ENCODE measurements at places on chromosomes 1 and 21.

DNA sequence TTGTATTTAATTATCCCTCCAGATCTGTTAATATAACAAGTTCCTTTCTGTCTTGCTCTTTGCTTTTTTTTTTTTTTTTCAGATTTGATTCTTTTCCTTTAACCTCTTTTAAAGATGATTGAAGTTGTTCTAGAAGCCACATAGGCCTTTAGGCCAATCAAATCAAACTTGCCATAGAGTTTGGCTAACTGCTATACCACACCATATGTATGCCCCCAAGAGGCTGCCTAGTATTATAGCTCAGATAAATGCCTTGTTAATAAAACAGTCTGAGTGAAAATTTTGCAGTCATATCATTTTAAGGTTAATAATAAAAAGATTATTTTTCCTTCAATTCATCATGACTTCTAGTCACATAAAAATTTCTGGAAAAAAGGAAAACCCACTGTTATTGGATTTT is 696.0 kb upstream of the CHRM3 start:
- DNase-seq, result peak; percentile 80

GRCh38 chr1:164728719-164729118 is 169.7 kb downstream of the PBX1 start:
- DNase-seq, result peak; percentile 73

DNA sequence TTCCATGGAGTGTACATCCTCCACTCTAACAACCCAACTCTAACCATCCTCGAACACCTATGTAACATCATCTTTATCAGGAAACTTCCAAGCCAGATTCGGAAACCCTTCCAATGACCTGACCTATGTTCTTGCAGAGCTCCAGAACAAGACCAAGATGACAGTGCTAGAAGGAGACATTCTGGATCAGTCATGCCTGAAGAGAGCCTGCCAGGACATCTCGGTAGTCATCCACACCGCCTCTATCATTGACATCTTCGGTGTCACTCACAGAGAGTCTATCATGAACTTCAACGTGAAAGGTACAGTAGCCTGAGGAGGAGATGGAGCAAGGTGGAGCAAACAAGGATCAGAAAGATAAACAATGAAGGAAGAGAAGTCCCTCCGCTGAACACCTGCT is 36.1 kb upstream of the HSD3B1 start:
- DNase-seq, result no peak

GRCh38 chr1:30868833-30869435 is 39.6 kb downstream of the SDC3 start:
- no peak for DNase-seq

DNA sequence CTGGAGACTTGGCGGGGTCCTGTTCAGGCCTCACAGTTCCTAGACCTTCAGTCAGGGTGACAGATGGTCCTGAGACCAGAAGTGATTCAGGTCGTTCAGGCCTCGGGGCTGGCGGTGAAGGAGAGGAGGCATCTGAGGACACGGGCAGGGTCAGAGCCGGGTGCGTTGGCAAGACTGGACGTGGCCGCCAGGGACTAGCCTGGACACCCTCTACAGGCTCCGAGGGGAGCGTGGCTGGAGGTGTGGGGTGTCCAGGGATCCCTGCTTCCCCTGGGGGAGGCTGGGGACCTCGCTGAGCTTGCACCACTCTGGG is 64.0 kb upstream of the TARDBP start:
- no peak for DNase-seq

GRCh38 chr1:157269656-157270375 is 131.6 kb upstream of the ETV3 start:
- no peak for DNase-seq

DNA sequence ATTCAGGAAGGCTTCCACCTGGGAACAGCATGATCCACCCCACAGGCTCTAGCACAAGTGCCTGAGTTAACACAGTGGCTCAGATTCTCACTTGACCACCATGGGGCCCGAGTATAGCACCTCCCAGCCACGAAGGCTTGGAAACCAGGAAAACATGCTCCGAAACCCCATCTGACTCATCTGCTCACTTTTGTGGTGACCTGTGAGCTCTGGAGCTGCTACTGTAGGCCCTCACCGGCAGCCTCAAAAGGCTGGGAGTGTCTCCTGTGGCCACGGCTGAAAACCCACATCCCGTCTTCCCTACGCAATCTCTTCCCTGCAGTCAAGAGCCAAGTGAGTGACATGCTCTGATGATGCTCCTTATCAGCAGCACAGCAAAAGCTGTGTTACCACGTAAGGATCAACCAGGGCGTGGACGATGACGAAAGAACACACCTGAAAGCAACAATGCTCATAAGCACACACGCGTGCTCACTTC is 81.4 kb downstream of the TGFBR3 start:
- DNase-seq, result peak; percentile 78

- peak; percentile 3 for DNase-seq
These were observed 56.2 kb downstream of the STUM start for GRCh38 chr1:226604560-226605317.

- DNase-seq, result no peak
These were observed 7.2 kb downstream of the SNX7 start for GRCh38 chr1:98668733-98669132.

DNA sequence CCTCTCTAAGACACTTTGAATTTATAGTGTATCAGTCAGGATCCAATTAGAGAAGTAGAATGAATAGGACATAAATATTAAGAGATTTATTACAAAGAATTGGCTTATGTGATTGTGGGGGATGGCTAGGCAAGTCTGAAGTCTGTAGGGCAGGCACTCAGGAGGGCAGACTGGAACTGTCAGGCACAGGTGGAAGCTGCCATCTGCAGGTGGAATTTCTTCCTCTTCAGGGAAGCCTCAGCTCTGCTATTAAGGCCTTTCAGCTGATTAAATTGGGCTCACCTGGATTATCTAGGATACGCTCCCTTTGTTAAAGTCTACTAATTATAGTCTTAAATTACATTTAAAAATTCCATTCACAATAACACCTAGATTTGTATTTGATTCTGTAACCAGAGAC is 92.0 kb upstream of the HAO2 start:
- peak; percentile 31 for DNase-seq

GRCh38 chr1:111577814-111578213 is 41.8 kb upstream of the RAP1A start:
- no peak for DNase-seq

GRCh38 chr1:26155370-26156284 is 3.3 kb upstream of the FAM110D start:
- no peak for DNase-seq

DNA sequence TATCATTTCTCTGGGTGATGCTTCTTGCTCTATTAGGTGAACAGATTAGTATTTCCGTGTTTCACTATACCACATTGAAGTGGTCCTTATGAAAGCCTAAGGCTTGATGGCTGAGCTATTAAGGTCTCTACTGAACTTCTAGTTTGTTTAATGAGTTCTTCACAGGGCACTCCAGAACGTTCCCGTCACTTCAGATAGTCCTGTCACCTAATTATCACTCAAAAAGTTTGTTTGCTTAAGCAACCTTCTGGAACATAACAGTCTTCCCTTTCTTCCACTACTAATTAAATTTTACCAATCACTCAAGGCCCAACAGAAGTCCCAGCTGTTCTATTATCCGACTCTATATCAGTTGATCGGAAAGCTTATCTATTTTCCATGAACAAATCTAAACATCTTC is 104.6 kb upstream of the ZC3H11B start:
- no peak for DNase-seq

DNA sequence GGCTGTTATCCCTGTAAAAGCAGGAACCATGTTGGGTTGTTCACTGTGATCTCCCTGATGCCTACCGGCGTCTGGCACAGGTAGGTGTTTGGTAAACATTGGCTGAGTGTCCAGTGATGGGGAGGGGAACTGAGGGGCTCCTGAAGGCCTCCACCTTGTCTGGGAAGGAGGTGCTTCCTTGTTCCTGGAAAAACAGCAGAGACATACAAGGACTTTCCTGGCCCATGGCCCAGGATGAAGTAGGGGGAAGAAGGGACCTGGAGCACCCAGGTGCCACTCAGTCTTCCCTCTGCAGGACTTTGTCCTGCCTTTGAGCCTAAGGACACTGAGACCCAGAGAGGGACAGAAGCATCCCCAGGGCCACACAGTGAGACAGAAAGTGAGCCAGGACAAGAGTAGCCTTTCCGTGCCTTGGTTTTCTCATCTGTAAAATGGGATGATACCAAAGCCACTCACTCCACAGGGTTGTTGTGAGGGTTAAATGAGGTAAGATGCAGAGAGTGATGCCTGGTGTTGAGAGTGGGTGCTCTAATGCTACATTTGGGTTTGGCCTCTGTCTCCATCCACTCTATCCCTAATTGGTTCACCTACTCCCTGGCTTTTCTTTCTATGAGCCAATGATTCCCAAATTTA is 6.1 kb upstream of the HEYL start:
- no peak for DNase-seq

DNA sequence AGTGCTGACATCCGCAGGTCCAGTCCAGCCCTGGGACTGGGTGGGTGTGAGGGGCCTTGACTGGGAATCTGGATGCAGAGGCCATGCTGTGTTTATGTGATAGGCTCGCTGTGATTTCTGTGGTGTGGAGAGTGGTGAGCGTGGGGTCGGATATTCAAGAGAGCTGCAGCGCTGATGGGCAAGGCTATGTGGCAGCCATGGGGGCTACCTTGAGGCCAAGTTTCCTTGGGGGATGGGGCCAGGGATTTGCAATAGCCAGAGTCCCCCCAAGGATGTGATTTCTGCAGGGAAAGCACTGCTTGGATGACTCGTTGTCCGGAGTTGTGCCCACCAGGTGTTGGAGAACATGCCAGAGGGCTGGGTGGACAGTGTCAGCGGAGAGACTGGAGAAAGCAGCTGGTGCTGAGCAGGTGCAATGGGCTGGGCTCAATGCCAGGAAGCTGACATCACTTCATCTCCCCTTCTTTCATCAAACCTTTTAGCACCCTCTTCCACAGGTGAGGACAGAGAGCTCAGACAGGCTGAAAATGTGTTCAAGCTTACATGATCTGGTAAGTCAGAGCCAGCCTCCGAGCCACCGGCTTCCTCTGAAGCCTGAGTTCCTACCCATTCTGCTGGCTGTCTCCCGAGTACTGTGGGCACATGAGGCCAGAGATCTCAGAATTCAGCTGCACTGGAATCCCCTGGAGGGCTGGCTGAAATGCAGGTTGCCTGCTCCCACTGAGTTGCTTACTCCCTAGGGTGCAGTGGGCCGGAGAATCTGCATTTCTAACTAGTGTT is 132.9 kb downstream of the RHOU start:
- no peak for DNase-seq

DNA sequence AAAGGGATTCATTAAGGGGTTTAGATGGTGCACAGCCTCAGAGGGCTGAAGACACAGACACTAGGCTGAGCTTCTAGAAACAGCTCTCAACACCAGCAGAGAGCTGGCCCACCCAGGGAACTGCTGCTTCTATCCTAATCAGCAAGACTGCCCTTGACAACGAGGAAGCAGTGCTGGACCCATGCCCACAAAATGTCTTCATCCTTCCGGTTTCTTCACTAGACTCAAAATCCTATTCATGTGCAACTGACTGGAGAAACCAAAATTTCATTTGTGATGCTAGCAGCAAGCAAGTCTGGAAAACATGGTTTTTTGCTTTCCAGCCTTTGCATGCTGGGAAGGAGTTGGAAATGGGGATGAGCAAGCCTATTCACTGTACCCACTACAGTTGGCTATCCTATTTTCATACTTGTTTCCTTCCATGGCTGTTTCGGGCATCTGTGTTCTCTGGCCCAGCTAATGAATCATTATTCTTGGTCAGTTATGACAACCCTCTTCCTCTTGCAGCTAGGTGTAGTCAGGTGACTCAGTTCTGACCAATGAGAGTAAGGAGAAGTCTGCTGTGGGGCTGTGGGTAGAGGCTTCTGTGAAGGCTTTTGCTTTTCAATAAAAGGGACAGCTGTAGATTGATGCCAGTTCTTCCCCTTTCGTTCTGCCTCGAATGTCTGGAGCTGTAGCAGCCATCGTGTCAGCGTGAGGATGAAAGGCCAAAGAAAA is 14.6 kb upstream of the TMEM61 start:
- peak; percentile 85 for DNase-seq

DNA sequence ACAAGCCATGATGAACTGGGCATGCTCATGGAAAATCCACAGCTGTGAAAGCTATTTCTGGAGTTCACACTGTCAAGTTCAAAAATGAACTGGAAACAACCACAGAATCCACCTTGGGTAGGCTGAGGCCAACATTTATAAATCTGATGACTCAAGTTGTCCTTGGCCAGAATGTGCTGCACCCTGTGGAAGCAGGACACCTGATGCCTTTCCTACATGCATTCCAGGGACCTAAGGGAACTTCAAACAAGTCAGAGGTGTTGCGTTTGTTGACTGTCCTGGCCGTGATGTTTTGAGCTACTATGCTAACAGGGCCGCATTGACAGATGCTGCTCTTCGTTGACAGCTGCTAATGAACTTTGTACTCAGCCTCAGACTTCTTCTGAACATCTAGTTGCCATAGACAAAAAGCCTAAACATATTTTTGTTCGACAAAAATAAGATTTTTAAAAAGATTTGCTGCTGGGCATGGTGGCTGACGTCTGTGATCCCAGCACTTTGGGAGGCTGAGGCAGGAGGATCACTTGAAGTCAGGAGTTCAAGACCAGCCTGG is 127.9 kb upstream of the SLC45A1 start:
- peak; percentile 79 for DNase-seq

DNA sequence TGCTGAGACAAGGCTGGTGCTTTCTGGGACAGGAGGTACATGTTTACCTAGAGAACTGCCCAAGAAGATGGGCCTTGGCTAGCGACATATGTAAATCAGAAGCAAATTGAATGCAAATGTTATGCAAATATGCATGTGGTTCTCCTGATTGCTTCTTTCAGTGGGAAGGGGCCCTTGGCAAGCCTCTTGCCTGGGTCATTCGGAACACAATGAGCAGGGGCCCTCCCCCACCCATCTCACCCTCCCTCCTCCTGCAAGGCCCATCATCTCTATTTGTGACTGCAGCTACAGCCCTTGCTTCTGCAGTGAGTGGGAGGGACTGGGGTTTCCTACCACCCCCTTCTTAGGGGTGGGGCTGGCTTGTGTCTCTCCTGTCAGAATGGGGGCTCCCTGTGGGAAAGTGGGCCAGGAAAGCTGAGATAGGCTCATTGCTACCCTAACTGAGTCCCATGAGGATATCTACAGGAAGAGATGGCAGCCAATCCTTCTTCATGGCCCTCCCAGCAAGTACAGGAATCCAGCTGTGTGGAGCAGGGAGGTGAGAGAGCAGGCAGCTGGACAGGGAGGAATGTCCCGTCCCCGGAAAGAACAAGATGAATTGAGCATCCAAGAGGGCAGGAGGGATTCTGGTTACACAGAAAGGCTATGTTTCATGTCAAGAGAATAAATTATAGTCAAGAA is 31.0 kb downstream of the FOXD2 start:
- peak; percentile 31 for DNase-seq

GRCh38 chr1:164087906-164088453 is 471.0 kb upstream of the PBX1 start:
- no peak for DNase-seq

GRCh38 chr1:204410688-204411450 is 748 bp downstream of the PPP1R15B start:
- DNase-seq, result peak; percentile 60

Data from choroid plexus epithelial cell (primary cell).